Activated CD4-positive, alpha-beta T cell treated with anti-CD3 and anti-CD28 coated beads, Interleukin-2, amount 10 ng/mL, durations not matched to agents 7 days and 5 days (primary cell): ENCODE measurements at places on chromosomes 3 and 15. TPM values are rescaled to one million over a fixed set of nuclear protein-coding genes. Genes with fewer than 3 reads are reported as not detected.
A peak's percentile ranks its signal among the peaks of the same experiment; 100 is the strongest.

The AGTR1 gene
- total RNA-seq: not detected

The IQCH gene
- total RNA-seq: 0.77 TPM

The FBXW12 gene
- total RNA-seq: not detected

DNA sequence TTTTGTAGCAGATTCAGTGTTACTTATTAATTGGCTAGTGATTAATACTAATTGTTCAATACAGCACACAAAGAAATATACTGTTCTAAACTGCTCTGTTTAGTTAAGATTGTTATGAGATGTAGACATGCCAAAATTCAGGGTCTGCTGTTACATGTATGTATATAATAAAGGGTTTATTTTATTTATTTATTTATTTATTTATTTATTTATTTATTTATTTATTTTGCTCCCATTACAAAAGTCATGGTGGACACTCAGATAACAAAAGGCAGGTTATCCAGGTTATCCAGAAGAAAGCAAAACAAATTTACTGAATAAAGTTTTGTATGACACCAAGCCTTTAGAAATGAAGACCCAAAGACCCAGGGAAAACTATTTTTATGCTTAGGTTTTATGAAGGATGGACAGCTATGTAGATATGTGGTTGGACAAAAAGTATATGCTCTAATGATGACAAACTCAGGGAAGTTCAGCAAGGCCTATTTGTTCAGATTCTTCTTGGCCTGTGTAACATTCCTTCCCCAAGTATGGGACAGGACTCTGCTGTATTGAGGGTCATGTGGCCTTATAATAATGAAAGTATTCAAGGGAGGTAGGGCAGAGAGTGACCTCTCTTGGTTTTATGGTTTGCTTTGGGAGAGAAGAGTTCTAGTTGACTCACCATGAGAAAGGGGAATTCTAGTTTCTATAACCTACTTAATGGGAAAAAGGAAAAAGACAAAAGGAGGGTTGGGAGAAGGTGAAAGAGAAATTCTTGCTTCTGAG, 1056.8 kb downstream of the ROBO2 start:
- DNase-seq: no peak

DNA sequence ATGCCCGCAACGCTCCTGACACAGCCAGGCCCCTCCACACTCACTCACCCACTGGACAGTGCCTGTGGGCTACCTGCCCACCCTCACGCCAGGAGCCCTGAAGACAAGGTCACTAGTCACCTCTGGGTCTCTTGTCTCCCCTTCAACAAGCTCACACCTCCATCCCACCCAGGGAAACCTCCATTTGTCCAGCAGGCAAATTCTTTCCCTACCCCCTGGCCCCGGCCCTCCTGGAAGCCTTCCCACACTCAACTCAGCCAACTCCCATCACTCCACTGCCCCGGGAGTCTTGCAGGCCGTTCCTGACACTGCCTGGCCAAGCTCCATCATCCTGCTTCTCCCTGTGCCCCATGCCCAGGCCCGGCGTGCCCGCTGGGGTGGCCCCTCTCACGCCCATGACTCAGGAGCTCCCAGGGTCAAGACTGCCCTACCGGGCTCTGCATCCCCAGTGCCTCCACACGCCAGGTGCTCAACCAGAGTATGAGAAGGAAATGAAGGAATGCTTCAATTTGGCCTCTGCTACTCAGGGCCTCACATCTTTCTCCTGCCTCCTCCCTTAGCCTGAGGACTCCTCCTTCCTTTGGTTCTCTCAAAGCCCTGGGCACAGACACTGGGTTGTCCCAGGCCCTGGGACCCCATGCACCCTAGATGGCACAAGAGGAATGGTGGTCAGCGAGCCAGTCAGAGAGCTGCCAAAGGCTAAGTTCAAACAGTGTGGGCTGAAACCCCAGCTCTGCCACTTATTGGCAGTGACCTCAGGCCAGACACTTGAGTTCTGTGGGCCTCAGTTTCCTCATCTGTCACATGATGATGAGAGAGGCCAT, 88.6 kb downstream of the SEC22A start:
- DNase-seq: no peak

DNA sequence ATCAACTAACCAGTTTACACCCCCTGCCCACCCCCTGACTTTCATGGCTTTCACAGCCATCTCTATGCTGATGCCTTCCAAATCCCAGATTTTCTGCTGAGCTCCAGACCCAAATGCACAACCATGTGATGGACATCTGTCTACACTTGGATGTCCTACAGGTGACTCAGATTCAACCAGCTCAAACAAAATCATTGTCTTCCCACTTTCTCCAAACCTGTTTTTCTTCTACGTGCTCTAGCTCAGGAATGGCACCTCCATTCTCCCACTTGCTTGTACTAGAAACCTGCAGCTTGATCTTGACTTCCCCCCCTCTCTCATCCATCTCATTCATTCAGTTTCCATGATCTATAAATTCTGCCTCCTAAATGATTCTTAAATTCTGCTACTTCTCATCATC, 34.1 kb upstream of the RARRES1 start:
- DNase-seq: no peak

- DNase-seq: no peak
Observed at GRCh38 chr3:179615458-179616173, 11.0 kb downstream of the NDUFB5 start.

DNA sequence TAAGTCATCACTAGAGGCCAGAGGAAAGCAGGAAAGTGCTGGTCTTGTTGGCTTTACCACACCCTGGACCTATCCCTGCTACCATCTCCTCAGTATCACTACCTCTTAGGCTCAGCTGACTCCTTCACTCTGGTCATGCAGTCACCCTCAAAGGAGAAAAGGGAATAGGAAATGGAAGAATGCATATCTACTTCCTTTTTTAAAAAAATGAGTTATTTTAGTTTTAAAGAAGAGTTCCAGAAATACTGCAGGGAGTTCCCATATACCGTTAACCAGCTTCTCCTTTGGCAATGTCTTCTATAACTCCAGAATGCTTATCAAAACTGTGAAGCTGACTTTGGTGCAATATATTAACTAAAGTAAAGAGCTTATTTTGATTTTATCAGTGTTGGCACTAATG, 688.6 kb downstream of the DIPK2A start:
- DNase-seq: no peak

DNA sequence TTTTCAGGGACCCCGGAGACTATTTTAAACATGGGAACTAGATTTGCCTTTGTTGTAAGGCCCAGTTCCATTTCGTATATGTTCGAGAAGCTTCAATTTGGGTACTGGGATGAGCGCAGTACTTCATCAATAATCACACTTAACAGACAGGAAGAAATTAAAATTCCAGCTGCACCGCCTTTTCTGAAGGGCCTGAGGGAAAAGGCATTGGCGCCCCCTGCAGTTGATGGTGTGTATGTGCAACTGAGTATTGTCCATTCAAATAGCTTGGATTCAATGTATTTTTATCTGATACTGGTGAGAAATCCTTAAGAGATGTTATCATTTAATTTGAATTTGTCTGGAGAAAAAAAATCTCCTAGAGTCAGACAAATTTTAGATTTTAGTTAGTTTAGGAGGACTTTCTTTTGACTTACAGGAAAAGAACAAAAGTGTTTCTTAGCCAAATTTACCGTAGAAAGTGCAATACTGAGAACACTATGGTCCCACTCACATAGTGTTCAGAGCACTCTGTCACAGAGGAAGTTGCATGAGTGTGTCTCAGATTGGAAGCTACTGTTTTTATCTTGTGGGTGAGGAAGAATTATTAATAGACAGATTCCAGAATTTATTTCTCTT, 5.4 kb upstream of the ALDH1A2 start:
- DNase-seq: peak; percentile 61

DNA sequence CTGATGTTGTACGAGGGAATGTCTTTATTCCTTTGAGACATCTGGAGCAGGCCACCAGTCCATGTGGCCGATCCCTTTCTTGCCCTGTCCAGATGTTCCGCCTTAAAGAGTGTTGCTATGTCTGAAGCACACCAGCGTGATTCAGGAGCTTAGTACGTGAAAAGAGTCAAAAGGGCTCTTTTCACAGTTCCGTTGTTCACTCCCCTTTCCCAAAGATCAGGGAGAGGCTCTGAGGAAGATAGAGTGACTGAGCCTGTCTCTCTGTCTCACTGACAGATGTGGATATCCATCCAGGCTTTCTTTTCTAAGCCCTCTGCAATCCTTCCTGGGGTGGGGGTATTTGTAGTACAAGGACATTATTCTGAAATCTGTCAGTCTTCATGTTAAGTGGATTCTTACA, 262.5 kb upstream of the LRTM1 start:
- DNase-seq: no peak

- DNase-seq: no peak
Observed at GRCh38 chr15:36429707-36430106, 149.7 kb upstream of the CDIN1 start.

GRCh38 chr3:171415070-171415469, 45.1 kb downstream of the TNIK start:
- no peak for DNase-seq
